ENCODE measurements at places on chromosomes 11 and 22.

DNA sequence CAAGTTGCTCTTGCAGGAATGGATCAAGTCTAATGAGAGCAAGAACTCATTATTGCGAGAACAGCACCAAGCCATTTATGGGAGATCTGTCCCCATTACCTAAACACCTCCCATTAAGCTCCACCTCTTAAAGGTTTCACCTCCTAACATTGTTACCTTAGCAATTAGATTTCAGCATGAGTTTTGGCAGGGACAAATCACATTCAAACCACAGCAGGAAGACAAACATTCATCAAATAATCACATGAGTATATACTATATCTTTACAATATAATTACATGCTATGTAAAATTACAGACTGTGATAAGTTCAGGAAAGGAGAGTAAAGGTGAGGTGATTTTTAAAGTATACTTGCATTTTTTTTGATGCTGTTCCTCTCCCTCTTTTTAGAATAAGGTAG, 6.6 kb upstream of the TEAD1 start:
- no peak for DNase-seq

DNA sequence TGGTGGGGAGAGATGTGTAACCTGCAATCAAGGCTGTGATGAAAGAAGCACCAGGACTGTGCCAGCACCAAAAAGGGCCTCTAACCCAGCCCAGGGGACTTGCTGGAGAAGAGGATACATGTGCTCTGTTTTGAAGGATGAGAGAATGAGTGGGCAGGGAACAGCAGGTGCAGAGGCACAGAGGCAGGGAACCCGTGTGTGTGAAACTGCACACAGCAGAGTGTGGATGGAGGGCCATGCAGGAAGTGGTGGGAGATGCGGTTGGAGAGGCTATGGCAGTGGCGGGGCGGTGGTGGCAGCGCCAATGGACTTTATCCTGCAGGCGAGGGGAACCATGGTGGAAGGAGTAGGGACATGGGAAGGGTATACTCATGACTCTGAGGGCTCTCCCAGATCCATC, 25.2 kb upstream of the LRRC32 start:
- DNase-seq: no peak

- DNase-seq: peak; percentile 48
Observed at GRCh38 chr22:29956680-29957079, 73.7 kb downstream of the MTMR3 start.

- peak; percentile 95 for DNase-seq
Observed at GRCh38 chr11:112292785-112293407, 32.2 kb upstream of the PLET1 start.

GRCh38 chr11:27204529-27204928, 158.5 kb downstream of the CCDC34 start:
- no peak for DNase-seq

- no peak for DNase-seq
Observed at GRCh38 chr11:12846786-12847615, 162.1 kb upstream of the RASSF10 start.

- peak; percentile 92 for DNase-seq
Observed at GRCh38 chr11:100823360-100823759, 136.3 kb downstream of the ARHGAP42 start.

DNA sequence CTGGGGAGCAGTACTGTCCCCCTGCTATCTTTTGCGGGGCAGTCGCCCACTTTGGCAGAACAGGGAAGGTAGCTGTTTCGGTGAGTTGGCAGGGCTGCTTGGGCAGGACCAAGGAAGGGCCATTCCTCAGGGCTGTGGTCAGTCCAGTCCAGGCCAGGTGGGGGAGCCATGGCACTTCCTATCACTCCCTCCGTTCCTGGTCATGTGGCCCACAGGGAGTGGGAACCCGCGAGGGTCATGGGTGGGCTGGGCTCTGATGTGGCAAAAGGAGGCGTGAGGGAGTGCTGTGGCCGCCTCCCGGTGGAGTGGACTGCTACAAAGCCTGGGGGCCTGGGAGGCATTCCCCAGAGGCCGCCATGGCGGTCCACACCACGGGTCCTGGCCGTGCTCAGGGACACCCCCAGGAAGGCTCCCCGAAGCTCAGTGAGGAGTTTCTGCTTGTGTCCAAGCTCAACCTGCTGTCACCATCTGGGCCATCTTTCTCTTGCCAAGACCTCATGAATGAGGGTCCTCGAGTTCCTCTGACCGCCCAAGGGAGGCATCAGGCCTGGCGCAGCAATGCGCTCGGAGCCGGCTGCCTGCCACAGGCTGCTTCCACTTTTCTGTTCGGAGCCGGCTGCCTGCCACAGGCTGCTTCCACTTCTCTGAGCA, 11.9 kb downstream of the CHID1 start:
- DNase-seq: no peak

DNA sequence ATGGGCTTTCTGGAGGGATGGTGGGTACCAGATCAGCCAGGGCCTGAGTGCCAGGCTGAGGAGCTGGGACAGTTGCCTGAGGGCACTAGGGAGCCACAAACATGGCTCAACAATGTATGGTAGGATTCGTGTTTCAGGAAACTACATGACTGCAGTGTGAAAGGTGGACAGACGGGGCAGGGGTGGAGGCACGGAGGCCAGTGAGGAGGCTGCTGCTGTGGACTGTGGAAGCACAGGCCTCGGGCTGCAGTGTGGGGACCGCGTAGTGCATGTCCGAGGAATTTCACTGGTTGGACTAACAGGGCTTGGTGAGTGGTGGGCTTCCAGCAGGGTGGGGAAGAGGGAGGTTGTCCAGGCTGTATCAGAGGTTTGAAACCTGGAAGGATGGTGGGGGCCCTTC, 7.8 kb downstream of the P2RY2 start:
- DNase-seq: no peak

- DNase-seq: no peak
Observed at GRCh38 chr22:47605441-47605840, 843.0 kb downstream of the TBC1D22A start.

GRCh38 chr11:118415739-118416068, 14.3 kb downstream of the ATP5MG start:
- DNase-seq: peak; percentile 92

DNA sequence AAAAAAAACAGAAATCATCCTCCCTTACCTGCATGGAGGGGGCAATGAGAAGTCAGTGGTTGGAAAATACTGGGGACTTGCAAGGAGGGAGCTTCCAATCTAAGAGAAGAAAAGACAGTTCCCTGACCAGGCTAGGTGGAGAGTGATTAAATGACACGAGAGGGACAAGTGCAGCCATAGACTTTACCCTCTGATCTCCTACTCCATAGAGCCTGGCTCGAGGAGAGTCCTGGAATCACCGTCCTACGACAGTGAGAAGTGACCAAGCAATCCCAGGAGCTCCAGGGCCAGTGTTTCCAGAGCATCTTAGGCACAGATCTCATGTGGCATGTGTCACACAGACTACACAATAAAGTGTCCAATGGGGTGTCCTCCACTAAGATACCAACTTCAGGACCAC, 25.7 kb downstream of the MYH9 start:
- no peak for DNase-seq

GRCh38 chr11:47509077-47509536, 43.8 kb downstream of the CELF1 start:
- no peak for DNase-seq

DNA sequence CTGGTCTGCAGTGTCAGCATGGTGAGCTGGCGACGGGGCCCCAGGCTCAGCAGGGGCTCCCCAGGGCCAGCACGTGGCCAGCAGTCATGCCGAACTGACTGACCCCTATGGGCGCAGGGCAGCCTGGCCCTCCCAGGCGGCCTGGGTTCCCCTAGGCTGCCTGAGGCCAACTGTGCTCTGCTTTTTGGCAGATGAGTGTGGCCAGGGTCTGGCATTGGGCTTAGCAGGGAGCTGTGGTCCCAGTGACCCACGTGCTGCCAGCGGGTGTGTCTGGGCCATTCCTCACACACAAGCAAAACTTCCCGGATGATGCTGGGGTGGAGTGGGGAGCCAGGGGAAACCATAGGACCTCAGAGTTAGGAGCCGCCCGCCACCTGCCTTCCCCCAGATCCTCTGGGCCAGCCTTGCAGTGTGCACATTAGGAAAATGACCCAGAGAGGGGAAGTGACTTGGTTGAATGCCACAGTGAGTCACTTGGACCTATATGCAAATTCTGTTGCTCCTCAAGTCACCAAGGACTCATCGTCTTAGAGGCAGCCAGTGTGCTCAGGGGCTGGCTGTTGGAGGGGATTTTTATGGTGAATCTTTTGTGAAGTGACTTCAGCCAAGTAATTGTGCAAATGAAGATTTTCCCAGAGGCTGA, 6.5 kb downstream of the ADORA2A start:
- DNase-seq: peak; percentile 19

GRCh38 chr11:62805076-62805892, at the start of gene NXF1:
NXF1 (minus strand) TSS chr11:62805440; CDS start chr11:62805356, 84 bp downstream.
- peak; percentile 97 for DNase-seq
